Left ventricle myocardium inferior (tissue), 1 donor: ENCODE measurements at places on chromosomes 13 and 19. TPM values are rescaled to one million over a fixed set of nuclear protein-coding genes. Genes with fewer than 3 reads are reported as not detected.
A peak's percentile ranks its signal among the peaks of the same experiment; 100 is the strongest.

DNA sequence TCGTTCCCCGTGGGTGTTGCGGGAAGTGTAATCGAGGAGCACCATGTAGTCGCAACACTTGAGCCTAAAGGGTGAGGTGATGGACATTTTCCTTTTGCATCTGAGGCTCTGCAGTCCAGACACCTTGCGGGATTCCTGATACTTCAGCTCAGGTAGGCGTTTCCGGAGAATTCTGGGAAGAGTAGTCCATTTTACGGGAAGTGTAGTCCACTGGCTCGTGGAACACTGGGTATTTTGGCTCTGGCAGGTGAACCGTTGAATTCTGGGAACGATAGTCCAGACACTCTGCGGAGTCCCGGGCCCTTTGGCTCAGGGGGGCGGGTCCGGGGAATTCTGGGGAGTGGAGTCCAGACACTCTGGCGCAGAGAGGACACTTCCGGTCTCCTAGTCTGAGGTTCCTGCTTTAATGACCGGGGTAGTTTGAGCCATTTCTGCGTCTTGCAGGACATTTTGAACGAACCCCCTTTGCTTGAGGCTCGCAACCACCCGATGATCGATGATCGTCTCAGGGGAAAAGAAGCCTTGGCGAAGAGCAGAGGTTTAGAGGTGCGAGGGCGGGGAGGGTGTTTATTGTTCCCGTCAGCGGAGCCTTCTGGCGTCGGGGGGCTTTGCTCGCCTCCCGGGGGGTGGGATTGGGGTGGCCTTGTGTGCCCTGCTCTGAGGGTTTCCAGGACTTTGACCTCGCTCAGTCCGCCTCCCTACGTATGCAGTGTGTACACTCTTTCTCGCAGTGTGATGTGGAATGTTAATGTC is at the start of gene ZNF223:
Gene ZNF223, plus strand, starts transcription at position 387 of the 753 bp plus-strand sequence. CDS start 3,141 bp downstream, outside the sequence.
- peak; percentile 94 for DNase-seq

- DNase-seq: no peak
Measured at GRCh38 chr13:97695684-97696083, 257.8 kb upstream of the IPO5 start.

DNA sequence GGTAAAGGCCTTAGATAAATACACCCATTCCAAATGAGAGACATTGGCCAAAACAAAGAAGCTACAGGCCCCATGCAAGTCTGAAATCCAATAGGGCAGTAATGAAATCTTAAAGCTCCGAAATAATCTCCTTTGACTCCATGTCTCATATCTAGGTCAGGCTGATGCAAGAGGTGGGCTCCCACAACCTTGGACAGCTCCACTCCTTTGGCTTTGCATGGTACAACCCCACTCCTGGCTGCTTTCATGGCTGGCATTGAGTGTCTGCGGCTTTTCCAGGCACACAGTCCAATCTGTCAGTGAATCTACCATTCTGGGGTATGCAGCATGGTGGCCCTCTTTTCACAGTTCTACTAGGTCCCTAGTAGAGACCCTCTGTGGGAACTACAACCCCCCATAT is 762.5 kb downstream of the LIG4 start:
- DNase-seq: no peak

The HOMER3 gene
- total RNA-seq: 14.7 TPM
